ENCODE measurements at places on chromosomes 12 and 14.

DNA sequence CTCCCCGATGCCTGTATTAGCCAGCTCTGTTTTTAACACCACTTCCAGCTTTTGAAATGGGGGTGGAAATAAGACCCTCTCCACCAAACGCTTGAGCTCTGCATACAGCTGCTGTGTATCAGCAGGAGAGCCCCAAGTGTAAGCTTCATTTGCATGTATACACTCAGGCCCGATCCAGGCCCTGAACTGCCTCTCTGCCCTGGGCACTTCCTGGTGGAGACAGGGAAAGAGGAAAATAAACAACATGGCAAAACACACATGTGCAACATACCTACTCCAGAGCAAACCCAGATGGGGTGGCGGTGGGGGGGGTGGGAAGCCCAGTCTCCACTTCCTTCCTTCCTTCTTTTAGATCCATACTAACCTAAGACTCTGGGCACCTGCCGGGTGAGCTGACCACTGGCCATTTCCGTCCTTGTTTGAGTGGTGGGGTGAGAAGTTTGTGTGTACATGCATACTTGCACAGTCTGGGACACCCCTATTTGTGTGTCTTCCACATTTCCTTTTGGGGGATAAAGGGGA, 55.3 kb downstream of the RBM19 start:
- no peak for DNase-seq

GRCh38 chr14:61183196-61183885, 97.8 kb downstream of the TMEM30B start:
- no peak for DNase-seq

DNA sequence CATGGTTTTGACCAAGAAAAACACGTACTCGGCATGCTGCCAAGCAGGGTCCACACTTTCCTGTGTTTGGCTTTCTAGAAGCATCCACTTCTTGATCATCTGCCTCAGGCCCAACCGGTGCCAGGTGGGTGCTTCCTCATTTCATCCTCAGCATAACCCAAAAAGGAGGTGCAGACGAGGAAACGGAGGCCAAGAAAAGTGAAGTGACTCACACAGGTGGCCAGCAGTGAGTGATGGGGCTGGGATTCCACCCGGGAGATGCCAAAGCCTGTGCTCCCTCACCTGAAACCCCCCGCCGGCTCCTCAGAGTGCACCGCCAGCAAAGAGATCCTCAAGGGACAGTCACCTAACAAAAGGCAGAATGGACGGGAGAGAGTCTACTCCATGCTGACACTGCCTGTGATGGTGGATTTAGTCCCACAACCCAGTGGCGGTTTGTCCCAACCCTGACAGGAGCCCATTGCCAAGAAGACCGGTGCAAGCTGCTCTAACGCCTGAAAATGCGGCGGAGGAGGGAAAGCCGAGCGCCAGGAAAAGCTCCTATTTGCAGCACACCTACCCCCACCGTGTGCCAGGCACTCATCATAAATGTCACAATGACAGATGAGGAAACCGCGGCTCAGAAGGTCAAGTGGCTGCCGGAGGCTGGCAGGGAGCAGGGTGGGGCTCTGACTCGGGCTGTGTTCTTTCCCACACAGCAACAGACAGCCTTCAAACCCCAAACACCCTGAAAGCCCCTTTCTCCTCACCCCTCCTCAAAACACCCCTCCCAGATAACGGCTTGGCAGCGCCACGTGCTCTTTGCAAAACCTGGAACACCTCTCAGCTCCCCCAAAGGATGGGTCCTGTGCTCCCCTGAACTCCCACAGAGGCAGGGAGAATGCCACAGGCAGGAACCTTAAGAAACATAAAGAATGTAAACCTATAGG, 18.8 kb downstream of the BCL11B start:
- peak; percentile 69 for DNase-seq

- no peak for DNase-seq
These were observed 190.4 kb downstream of the NUAK1 start for GRCh38 chr12:105948331-105948730.

- no peak for DNase-seq
These were observed 118.3 kb downstream of the MGAT4C start for GRCh38 chr12:86137936-86138335.

- no peak for DNase-seq
These were observed 39.1 kb upstream of the DHRS7 start for GRCh38 chr14:60204104-60204842.

- no peak for DNase-seq
These were observed 264.0 kb upstream of the SYT1 start for GRCh38 chr12:78600541-78600940.

GRCh38 chr14:70641548-70642302, at the start of gene TTC9:
TTC9 (plus strand) TSS chr14:70641916; CDS start chr14:70642130, 214 bp downstream.
- DNase-seq, result peak; percentile 50

DNA sequence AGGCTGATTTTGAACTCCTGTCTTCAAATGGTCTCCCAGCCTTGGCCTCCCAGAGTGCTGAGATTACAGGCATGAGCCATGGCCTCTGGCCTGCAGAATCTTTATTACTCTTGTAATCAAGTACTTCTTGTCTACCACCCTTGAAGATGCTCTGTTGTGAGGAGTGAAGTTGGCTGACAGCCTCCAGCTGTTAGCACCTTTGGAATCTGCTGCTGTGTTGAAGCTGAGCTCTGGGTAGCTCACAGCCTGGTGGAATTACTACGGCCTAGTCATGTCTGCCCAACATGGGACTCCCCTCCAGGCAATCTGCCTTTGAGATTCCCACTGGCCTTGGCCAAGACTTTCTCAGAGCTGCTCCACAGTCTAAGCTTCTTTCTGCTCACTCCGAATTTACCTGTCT, 5.8 kb upstream of the C12orf75 start:
- DNase-seq, result no peak

DNA sequence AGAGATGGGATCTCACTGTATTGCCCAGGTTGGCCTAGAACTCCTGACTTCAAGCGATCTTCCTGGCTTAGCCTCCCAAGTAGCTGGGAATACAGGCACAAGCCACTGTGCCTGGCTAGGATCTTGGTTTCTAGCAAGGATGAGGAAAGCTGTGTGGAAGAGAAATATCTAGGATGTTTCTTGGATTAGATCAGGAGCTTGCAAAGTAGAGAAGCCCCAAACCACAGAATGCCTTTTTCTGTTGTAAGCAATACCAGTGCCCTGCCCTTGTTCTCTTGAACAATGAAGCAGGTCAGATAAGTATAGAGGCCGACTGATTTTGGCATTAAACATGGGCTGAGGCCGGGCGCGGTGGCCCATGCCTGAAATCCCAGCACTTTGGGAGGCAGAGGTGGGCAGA, 44.3 kb upstream of the STRN3 start:
- DNase-seq, result no peak

- peak; percentile 37 for DNase-seq
These were observed 103.0 kb upstream of the SFSWAP start for GRCh38 chr12:131607658-131608447.

- DNase-seq, result peak; percentile 5
These were observed at the start of gene GRIN2B for GRCh38 chr12:13981296-13981962. GRIN2B (minus strand) TSS chr12:13981602; CDS start chr12:13866208, 115,394 bp downstream.

DNA sequence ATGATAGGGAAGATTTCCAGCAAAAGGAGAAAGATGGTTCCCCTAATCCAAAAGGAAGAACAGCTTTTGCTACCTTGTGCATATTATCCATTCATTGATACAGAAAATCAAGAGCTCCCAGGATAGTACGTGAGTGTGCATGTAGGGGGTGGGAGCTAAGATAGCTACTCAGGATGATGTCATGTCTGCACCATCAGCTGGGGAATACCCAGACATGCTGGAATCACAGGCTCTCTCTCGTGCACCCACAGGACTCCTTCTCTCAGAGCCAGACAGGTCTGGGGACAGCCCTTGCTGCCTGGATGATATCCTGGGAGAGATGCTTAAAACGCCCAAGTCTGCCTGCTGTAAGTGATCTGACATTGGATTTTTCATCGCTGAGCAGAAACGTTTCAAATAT, 38.9 kb downstream of the FOXN3 start:
- peak; percentile 50 for DNase-seq

- DNase-seq, result no peak
These were observed 91.4 kb downstream of the DRAM1 start for GRCh38 chr12:101968770-101969169.

- DNase-seq, result no peak
These were observed 123.9 kb downstream of the SUDS3 start for GRCh38 chr12:118500299-118500698.

DNA sequence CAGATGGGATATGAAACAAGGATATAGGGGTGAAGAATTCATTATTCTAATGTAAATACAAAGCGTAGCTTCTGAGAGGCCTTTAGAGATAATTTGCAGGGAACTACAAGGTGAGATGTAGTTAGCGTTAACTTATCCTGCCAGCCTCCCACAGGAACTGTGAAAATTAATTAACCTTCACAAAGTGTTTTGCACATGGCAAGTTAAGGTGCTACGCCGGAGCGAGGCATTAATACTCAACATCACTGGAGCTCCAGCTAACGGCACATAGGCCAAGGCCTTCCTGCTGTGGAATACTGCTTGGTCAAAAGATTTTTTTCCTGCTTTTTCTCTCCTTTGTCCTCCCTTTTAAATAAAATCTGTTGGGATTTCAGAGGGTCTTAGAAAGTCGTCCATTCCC, 86.5 kb downstream of the CRACR2A start:
- no peak for DNase-seq

DNA sequence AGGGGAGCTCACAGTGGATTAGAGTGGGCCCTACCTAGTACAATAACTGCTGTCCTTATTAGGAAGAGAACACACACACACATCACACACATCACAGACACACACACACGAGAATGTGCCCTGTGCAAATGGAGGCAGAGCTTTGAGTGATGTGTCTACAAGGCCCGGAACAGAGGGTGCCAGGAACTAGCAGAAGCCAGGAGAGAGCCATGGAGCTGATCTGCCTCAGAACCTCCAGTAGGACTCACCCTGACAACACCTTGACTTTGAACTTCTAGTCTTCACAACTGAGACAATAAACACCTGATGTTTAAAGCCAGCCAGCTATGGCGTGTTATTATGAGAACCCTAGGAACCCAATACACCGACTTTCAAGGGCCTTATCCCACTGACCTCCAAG, 29.7 kb upstream of the FKBP4 start:
- DNase-seq, result no peak

DNA sequence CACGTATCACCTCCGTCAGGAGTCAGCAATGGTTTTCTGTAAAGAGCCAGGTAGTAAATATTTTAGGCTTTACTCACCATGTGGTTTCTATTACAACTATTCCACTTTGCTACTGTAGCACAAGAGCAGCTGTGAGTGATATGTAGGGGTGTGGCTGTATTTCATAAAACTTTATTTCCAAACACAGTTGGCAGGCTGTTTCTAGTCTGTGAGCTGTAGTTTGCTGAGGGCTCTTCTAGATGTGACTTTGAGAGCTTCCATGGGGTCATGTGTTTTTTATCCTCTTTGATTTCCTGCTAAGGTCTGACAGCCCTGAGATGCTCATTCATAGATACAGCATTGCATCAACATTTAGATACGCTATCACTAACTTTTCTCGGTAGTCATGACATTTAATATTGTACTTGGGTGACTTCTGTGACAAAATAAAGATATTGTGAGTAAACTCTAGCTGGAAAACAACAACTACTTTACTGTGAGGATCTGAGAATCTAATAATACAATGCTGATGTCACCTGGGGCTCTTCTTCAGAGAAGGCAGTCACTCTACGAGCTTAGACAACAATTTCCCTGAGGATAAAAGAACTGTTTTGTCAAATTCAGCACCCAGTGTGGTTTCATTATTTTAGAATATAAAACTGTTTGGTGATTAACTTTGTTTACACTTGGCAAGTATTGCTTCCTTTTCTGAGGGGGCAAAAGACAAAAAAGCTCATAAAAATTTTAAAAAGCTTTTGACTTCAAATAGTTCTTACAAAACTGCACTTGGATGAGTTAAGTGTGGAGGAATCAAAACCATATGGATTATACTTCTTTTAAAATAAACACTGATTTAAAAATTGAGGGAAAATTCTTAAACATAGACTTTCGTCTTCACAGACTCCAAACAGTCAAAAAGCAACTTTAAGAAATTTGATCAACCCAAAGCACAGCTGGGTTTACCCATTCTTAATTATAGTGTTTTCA, 231.2 kb upstream of the DCN start:
- no peak for DNase-seq
